Natural killer cell treated with Interleukin-12 subunit alpha and Interleukin-12 subunit beta and Interleukin-15 and Interleukin-18, amount 100 ng/mL, for 72 hours (primary cell): ENCODE measurements at places on chromosomes 7 and 10.
A peak's percentile ranks its signal among the peaks of the same experiment; 100 is the strongest.

GRCh38 chr7:20399521-20399920 is 68.8 kb downstream of the ITGB8 start:
- H3K4me1 ChIP-seq: no peaks in the 10 kb centered on the region
- no peak overlapping the region for H3K27ac ChIP-seq
- H3K27me3 ChIP-seq: no peaks in the 10 kb centered on the region
- no peak for DNase-seq
- H3K4me3 ChIP-seq: no peak overlapping the region

- no peaks in the 10 kb centered on the region for H3K27me3 ChIP-seq
- no peak overlapping the region for H3K4me3 ChIP-seq
- H3K27ac ChIP-seq: peak overlapping the region; percentile 83
- H3K4me1 ChIP-seq: peaks cover 36% of the 10 kb centered on the region
- no peak for DNase-seq
Observed at GRCh38 chr10:79081353-79082034, 12.7 kb downstream of the ZMIZ1 start.

- no peak for DNase-seq
- H3K27me3 ChIP-seq: peaks cover 40% of the 10 kb centered on the region
- no peak overlapping the region for H3K4me3 ChIP-seq
- no peak overlapping the region for H3K27ac ChIP-seq
- no peaks in the 10 kb centered on the region for H3K36me3 ChIP-seq
- H3K4me1 ChIP-seq: no peaks in the 10 kb centered on the region
Observed at GRCh38 chr10:89540420-89540949, 5.1 kb upstream of the SLC16A12 start.

GRCh38 chr10:44956226-44956625 is 3.4 kb upstream of the RASSF4 start:
- H3K4me1 ChIP-seq: peaks cover 36% of the 10 kb centered on the region
- DNase-seq: no peak
- H3K27ac ChIP-seq: no peak overlapping the region
- peaks cover 4% of the 10 kb centered on the region for H3K36me3 ChIP-seq

DNA sequence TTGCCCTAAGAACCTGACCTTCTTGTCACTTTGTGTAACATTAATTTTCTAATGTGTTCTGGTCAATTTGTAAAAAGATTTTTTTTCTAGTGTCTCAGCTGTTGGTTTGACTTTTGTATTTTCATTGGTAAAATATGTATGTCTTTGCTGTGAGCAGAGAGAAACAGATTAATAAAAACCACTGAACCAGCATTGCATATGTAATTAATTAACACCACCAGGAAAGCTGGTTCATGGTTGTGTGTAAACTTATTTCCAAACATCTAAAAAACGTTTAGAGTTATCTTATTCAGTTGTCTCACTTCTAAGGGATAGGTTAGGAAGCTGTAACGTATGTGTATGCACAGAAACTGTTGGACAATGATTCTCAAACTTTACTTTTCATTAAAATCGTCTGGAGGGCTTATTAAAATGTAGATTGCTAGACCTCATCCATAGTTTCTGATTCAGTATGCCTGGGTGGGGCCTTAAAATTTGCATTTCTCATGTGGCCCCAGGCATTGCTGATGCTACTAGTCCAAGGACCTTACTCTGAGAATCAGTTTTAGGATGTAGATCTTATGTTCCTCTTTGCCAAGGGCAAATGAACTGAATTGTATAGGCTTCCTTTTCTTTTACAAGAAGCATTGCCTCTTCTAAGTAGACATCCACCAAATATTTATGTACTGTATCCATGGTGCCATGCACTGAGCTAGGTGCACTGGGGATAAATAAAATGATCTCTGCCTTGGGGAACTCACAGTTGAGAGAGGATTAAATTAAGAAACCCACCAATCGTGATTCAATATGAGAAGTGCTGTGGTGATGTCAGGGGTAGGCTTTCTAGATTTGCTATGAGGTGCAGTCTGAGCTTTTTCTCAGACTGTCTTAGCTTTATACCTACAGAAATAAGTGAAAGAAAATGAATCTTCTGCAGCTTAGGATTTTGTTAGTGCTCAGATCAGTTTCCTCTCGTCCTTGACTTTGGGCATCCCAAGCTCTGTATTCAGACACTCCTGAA is 98.7 kb downstream of the AUTS2 start:
- no peaks in the 10 kb centered on the region for H3K36me3 ChIP-seq
- no peak for DNase-seq
- peaks cover 4% of the 10 kb centered on the region for H3K27me3 ChIP-seq
- peak overlapping the region; percentile 76 for H3K4me3 ChIP-seq
- H3K4me1 ChIP-seq: peaks cover 35% of the 10 kb centered on the region

DNA sequence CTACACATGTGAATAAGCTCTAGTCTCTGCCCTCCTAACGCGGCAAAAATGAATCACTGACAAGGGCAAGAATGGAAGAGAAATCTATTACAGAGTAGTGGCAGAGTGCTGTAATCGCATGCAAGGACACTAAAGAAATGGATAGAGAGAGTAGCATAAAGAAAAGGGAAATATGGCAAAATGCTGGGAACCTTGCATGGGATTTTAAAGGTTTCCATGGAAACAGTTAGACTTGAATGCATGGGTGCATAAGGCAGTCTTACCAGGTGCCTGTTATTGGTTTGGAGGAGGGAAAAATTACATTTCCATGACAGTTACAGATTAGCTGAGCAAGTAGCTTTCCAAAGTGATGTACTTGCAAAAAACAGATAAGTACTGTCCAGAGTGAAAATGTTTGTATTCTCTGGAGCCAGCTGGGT is 233.4 kb downstream of the PTN start:
- DNase-seq: no peak
- H3K27me3 ChIP-seq: no peaks in the 10 kb centered on the region
- H3K4me3 ChIP-seq: no peak overlapping the region
- H3K36me3 ChIP-seq: peaks cover 8% of the 10 kb centered on the region
- no peak overlapping the region for H3K27ac ChIP-seq
- no peaks in the 10 kb centered on the region for H3K4me1 ChIP-seq

DNA sequence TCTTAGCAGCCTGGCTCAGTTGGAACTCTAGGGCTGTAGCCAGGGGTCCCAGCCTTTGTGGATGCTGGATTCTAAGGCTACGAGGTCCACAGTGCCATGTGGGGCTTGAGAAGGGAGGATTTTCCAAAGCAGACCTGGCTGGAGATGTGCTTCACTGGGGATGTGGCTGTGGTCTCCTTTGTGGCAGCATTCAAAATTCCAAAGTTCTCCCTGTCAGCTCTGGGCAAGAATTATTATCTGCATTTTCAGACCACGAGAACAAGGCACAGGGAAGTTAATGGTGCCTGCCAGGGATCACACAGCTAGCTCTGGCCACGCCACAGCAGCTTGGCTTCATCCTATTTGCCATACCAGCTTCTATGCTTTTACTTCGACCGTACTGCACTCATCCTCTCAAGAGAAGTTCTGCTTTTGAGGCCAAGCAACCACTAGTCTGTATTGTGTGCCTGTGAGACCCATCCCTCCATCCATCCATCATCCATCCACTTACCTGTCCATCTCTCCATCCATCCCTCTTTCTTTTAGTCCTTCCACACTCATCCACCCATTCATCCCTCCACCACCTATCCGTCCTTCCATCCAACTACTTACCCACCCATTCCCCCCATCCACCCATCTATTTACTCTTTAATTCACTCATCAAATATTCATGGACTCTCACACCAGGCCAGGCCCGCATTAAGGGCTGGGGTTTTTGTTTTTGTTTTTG is 71.5 kb downstream of the ZMIZ1 start:
- H3K4me1 ChIP-seq: peaks cover 49% of the 10 kb centered on the region
- no peak for DNase-seq
- H3K27ac ChIP-seq: no peak overlapping the region
- no peaks in the 10 kb centered on the region for H3K36me3 ChIP-seq
- no peaks in the 10 kb centered on the region for H3K27me3 ChIP-seq

DNA sequence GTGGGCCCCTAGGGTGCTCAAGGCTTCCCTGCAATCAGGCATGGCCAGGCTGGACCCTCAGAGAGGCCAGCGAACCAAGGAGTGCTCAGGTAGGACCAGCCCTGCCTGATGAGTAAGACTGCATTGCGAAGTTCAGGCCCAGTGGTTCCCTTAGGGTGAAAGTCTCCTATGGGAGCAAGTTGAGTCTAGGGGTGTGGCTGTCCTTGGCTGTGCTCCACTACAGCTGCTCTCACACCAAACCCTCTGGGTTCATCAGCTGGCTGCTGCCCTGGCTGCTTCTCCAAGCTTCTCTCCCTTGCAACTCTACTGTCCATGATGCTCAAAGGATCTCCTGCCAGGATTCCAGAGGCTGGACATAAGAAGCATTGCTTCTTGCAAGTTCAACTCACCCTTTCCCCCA is 18.7 kb downstream of the FAM25A start:
- H3K27ac ChIP-seq: no peak overlapping the region
- H3K36me3 ChIP-seq: peaks cover 4% of the 10 kb centered on the region
- H3K27me3 ChIP-seq: peaks cover 5% of the 10 kb centered on the region
- no peak for DNase-seq

DNA sequence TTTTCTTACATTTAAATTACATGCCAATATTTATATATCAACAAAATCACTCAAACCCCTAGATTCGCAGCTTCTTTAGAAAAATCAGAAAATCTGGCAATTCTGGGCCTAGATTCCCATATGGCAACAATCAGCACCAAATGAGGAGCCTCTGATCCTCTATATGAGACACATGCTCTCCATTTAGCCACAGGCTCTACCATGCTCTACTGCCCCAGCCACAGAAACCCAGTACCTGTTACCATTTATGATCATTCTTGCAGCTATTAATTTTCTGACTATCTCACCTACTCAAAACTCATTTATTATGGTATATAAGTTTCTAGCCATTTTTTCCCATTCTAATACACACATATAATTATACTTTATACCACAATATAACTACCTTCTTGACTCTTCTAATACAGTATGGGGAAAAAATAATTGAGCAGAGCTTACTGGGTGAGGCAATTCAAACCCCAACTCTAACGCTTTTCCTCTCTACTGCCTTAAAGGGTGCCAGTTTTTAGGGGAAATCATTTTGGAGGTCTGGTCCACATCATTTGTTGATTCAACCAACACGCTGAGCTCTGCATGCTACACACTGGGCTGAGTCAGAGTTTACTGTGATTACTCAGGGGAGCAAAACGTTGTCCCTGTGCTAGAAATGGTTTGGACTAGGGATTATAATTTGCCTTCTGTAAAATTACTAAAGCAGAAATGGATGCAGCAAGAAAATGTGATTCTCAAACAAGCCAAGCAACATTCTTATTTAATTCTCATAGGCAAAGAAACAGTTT is 11.6 kb downstream of the PDLIM1 start:
- DNase-seq: no peak
- no peak overlapping the region for H3K27ac ChIP-seq
- peaks cover 9% of the 10 kb centered on the region for H3K4me1 ChIP-seq
- no peaks in the 10 kb centered on the region for H3K27me3 ChIP-seq
- H3K36me3 ChIP-seq: no peaks in the 10 kb centered on the region
- no peak overlapping the region for H3K4me3 ChIP-seq

- peaks cover 7% of the 10 kb centered on the region for H3K36me3 ChIP-seq
- peaks cover 4% of the 10 kb centered on the region for H3K4me1 ChIP-seq
- H3K27ac ChIP-seq: no peak overlapping the region
- DNase-seq: no peak
- H3K4me3 ChIP-seq: no peak overlapping the region
Observed at GRCh38 chr10:24873281-24873683, 79.1 kb downstream of the PRTFDC1 start.

- DNase-seq: no peak
- H3K27ac ChIP-seq: no peak overlapping the region
- no peak overlapping the region for H3K4me3 ChIP-seq
Observed at GRCh38 chr10:116671274-116671926, 50.6 kb downstream of the PNLIPRP2 start.

DNA sequence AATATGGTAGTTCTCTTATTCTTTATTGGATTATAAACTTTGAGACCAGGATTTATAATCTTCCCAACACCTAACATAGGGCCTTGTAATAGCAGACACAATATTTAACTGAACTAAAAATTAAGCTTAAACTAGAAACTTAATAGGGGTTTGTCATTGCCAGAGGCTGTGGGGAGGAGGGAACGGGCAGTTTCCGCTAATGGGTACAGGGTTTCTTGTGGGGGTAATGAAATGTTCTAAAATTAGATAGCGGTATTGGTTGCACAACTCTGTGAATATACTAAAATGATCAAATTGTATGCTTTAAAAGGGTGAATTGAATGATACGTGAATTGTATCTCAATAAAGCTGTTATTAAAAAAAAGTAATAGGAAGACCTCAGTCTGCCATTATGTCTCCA is 45.4 kb downstream of the NT5C2 start:
- no peak for DNase-seq
- no peak overlapping the region for H3K27ac ChIP-seq
- H3K36me3 ChIP-seq: no peaks in the 10 kb centered on the region
- H3K4me1 ChIP-seq: peaks cover 5% of the 10 kb centered on the region
- no peaks in the 10 kb centered on the region for H3K27me3 ChIP-seq

GRCh38 chr10:72066318-72067284 is 21.8 kb downstream of the SPOCK2 start:
- H3K4me3 ChIP-seq: no peak overlapping the region
- H3K27me3 ChIP-seq: no peaks in the 10 kb centered on the region
- H3K27ac ChIP-seq: no peak overlapping the region
- peaks cover 7% of the 10 kb centered on the region for H3K4me1 ChIP-seq
- no peaks in the 10 kb centered on the region for H3K36me3 ChIP-seq

DNA sequence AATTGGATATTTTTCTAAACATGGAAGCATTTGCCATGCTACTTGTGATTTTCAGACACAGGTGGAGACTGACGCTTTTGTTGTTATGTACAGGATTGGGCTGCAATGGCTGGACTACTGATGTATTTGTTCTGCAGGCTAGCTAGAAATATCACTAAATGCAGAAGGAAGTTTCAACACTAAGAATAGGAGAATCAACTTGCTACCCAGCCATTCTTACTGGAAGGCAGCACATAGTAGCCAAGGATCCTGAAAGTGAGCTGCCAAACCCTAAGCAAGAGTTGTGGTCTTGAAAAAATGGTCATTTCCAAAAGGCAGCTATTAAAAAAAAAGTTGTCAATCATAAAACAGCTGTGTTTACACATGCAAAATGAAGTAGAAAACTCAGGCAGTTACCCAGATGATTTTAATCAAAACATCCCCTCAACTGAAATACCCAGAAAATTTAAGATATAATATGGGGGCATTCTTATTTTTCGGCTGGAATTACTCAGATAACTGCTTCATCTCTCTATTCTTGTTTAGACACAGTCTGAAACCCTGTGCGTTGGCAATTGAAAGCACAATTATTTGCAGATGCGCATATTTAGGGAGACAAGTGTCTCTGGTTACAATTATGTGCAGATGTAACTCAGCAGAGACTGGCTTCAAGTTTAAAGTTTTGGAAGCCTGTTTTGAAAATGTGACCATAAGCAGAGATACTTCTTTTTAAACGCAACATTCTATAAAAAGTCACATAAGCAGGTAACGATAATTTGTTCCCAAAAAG is 31.2 kb downstream of the GFRA1 start:
- H3K4me1 ChIP-seq: no peaks in the 10 kb centered on the region
- no peak overlapping the region for H3K4me3 ChIP-seq
- H3K27ac ChIP-seq: no peak overlapping the region
- no peaks in the 10 kb centered on the region for H3K36me3 ChIP-seq
